ENCODE measurements at places on chromosomes 6 and 20.
A peak's percentile ranks its signal among the peaks of the same experiment; 100 is the strongest.

DNA sequence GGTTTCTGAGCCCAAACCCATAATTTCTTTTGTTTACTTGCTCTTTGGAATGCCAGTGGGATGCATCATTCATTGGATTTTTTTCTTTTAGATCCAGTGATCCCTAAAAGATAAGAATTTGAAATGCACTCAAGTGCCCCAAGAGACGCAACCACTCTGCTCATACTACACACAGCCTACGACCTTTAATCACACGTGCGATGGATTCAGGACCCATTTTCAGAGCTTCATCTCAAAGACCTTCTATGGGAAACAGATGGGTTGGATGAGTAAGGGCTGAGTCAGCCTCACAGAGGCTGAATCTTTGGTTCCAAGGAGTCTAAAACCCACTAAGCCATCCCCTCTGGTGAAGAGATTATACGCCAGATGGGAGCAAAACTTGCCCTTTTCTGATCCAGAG, 265.5 kb upstream of the EXOC2 start:
- no peak for DNase-seq

- no peak for DNase-seq
Observed at GRCh38 chr20:9141921-9142320, 73.0 kb downstream of the PLCB4 start.

DNA sequence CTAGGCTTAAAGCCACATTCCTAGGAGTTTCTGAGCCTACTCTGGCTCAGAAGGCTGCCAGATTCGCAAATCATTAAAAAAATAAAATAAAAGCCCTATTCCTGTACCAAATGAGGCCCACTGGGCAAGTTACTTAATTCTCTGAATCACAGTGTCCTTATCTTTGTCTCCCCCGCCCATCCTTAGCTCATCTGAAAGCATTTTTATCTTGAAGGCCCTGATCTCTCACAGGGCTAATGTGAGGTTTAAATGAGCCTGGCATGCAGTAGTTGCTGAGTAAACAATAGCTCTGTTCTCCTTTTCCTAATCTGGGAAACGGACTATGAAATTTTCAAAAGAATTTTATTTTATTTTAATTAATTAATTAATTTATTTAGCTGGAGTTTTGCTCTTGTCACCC, 2.1 kb upstream of the ZBTB12 start:
- no peak for DNase-seq

- DNase-seq: no peak
Observed at GRCh38 chr6:10174761-10175160, 240.1 kb downstream of the TFAP2A start.

- DNase-seq: no peak
Observed at GRCh38 chr6:67896476-67896875, 738.6 kb upstream of the ADGRB3 start.

GRCh38 chr20:17663040-17663399, 19.0 kb downstream of the RRBP1 start:
- DNase-seq: no peak

DNA sequence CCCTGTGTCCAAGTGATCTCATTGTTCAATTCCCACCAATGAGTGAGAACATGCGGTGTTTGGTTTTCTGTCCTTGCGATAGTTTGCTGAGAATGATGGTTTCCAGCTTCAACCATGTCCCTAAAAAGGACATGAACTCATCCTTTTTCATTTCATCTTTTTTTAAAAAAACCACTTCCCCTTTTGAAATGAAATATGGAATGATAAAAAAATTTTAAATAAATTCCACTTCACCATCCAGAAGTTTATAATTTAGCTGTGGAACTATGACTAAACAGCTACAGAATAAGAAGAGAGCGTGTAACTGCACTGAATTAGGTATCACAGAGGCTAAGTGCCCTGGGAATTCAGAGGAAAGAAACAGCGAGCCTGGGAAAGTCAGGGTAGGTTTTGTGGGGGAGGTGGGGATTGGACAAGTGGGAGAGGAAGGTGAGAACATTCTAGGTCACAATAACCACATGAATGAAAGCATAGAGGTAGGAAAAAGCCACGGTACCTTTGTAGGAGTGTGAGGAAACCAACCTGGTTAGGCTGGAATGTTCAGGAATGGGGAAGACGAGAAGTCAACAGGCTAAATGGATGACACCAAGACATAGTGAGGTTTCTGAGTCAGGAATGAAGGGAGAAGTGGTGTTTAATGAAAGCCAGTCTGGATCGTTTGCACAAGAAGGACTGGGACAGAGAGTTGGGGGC, 11.0 kb downstream of the TRIM10 start:
- DNase-seq: no peak

GRCh38 chr6:43911354-43912115, 141.5 kb downstream of the VEGFA start:
- no peak for DNase-seq

GRCh38 chr6:52595000-52595795, 18.3 kb upstream of the TRAM2 start:
- DNase-seq: peak; percentile 24

DNA sequence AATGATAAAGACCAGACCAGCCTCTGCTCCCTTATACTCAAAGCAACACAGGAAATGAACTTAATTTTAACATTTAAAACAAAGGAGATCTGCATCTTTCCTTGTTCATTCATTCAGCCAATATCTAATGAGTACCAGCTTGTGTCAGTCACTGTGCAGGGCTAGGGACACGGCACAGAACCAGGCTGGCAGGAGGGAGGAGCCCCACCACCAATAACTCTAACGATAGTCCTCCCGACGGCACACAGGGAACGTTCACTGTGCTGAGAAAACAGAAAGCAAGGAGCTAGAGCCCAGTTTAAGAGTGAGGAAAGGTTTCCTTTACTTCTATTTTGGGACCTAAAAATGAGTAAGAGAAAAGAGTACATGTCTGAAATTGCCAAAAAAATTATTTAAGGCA, 9.9 kb downstream of the ETV7 start:
- DNase-seq: no peak

- no peak for DNase-seq
Observed at GRCh38 chr6:69494595-69494994, 302.2 kb downstream of the LMBRD1 start.

DNA sequence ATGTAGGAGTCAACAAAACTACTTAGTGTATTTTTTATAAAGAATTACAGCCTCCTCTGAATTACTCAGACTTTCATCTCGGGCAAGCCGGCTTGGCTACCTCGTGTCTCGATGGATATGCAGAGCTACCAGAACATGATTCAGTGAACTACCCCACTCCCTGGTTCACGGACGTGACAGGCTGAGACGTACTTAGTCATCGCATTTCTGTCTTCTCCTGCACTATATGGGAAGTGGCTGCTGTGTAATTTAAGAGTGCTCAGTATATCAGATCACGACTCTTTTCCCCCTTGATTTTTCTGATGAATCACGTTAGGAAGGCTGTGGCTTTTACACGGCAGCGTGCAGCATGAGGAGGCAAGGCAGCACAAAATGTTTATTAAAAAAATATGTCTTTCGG, 302.7 kb upstream of the ZFP64 start:
- DNase-seq: no peak

GRCh38 chr6:21332660-21333059, 260.9 kb upstream of the SOX4 start:
- DNase-seq: no peak

DNA sequence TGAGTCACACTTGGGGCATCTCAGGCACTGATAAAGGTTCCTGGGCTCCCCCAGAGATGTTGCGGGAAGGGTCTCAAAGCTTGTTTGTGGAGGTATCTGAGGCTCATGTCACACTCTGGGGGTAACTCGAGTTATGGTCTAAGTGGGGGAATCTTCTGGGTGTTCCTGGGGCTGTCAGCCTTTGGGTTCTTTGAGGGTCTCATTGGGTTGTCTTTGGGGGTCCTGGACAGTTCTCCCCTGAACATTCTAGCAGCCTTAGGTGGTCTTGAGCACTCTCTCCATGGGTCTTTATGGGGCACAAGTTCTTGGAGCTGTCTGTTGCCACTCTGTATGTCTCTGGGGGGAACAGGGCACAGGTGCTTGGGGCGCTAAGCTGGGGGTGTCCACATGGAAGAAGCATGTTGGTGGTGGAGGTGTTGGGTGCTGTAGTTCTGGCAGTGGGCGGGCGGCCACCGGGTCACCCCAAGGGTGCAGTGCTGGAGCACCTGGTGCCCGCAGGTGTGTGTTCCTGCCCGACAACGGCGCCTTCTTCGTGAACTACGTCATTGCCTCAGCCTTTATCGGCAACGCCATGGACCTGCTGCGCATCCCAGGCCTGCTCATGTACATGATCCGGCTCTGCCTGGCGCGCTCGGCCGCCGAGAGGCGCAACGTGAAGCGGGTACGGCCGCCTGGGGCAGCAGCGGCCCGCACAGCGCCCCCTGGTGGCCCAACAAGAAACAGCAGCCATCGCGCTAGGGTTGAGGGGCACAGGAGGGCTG, 7.1 kb upstream of the CAPN11 start:
- DNase-seq: peak; percentile 59

DNA sequence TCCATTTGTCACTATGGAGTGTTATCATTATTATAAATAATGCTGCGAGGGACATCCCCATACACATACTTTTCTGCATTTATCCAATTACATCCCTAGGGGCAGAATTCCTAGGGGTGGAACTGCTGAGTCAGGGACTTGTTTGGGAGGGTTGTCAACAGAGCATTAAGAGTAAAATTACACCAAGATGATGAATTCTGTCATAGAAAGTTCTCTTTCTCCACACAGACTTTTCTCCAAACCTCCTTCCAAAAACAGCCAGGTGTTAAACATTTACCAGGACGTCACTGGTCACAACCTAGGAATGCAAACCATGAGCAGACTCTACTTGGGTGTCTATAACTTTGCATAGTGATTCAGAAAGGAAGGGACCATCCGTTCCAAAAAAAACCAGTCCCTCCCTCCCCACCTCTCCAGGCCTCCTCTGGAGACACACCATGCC, 95.5 kb downstream of the PRND start:
- DNase-seq: no peak

DNA sequence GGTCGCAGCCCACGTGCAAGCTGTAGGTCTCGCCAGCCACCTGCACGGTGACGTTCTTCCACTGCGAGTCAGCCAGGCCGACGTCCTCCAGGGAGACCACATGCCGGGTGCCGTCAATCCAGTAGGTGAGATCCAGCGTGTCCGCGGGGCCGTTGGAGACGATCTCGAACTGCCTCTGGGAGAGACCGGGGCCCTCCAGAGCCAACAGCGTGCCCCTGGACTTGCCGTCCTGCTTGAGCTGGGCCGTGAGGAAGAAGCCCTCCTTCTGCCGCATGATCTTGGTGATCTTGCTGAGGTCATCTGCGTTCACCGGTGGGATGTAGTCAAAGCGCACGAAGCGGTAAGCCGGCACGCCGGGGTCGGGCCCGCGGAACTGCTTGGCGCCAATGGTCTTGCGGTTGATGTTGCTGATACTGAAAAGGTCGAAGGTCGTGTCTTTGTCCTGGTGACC, 5.1 kb downstream of the THBS2 start:
- DNase-seq: no peak

DNA sequence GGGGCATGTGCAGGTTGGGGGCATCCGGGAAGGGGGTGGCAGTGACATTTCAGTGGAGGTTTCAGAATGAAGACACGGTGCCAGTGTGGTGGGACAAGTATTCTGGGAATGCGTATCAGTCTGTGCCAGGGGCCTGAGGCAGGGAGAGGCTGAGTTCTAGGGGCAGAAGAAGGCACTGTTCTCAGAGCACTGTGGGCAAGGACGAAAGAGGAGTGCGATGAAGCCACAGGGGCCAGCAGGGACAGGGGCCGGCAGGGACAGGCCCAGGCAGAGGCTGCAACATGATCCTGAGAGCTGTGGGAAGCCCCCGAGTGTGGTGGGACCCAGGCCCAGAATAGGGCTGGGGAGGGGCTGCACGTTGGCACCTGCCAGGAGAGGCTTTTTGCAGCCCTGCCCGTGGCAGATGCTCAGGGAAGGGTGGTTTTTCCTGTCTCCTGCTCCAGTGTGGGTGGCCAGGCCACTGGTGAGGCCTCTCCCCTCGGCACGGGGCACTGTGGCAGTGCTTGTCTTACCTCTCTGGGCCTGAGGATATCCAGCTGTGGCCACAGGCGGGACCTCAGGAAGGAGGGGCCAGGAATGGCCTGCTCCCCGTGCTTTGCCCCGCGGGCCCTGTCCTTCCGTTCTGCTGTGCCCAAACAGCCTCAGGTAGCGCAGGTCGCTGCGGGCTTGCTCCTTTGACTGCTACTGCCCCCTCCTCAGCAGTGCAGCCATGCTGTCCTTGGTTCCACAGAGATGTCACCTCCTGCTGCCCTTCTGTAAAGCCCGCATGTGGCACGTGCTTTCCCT, 10.0 kb downstream of the ENTPD6 start:
- no peak for DNase-seq

GRCh38 chr20:58963060-58963584, 17.9 kb upstream of the NELFCD start:
- no peak for DNase-seq

DNA sequence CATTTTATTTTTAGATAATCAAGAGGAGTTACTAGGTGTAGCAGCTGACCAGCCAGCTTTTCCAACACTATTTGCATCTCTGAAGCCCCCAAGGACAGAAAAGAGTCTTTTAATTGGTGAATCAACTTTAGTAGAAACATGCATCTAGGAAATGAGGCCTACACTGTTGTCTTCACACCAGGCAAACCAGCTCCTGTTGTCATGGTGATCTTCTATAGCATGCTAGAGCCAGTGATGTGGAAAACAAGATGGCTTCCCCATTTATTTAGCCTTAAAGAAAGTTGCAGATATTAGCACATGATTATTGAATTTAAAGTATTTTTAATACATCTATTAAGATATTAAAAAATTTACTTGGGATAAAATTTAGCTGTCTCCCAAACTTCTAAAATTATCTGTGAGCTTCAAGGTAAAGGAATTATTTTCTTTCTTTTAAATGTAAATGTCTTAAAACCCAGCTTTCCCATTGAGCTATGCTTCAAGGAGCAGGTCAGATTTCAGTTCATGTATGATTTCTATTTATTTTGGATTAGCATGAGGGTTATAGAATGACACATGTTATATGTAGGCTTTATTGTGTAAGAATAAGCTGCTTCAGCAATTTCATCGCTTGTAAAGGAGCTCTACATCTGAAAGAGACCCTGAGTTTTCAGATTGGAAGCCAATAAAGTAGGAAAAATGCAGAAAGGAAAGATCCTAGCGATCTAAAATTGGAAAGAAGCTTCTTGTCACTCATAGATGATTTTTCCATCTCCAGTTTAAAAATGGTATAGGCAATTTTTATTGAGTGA, 564.9 kb upstream of the CITED2 start:
- no peak for DNase-seq

- peak; percentile 2 for DNase-seq
Observed at GRCh38 chr6:40894962-40895799, 143.8 kb downstream of the UNC5CL start.

DNA sequence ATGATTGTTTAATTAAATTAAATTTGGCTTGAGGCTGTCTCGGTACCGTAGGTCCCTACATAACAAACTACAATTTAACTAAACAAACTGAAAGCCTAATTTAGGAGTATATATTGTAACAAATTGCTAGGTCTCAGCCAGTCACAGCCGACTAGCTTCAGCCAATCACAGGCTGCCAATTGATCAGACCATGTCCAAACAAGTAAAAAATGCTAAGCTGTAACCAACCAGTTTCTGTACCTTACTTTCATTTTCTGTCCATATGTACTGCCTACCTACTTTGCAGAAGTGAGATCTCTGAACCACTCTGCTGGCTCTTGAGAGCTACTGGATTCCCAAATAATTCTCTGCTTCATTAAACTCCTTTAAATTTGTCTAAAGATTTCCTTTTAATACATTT, 648.0 kb upstream of the GJE1 start:
- peak; percentile 94 for DNase-seq

- peak; percentile 28 for DNase-seq
Observed at GRCh38 chr6:98920904-98921431, 26.8 kb downstream of the FBXL4 start.

All from AML-193 (cell line).